ENCODE measurements at places on chromosomes 3 and 15. TPM values are rescaled to one million over a fixed set of nuclear protein-coding genes. Genes with fewer than 3 reads are reported as not detected.

IGSF11 gene
- total RNA-seq, result under 0.01 TPM

ARGFX gene
- total RNA-seq, result not detected

DNA sequence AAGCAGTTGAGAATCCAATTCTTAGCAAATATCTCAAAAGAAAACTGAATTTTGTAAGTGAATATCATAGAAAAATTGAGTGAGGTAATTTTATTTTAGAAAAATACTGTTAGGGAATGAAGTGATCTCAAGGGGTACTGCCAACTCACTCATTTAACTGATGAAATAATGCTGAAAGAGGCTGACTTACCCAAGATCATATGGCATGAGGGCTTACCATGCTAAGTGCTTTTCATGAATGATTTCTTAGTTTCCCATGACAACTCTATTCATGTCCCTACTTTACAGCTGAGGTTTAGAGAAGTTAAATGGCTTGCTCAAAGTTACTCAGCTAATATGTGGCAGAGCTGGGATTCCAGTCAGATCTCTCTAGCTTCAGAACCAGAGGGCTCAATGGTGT lies 30.6 kb downstream of the CCDC14 start:
- no peak for DNase-seq
- no peaks in the 10 kb centered on the region for H3K36me3 ChIP-seq
- H3K4me3 ChIP-seq, result no peak overlapping the region
- no peak overlapping the region for H3K27ac ChIP-seq
- H3K27me3 ChIP-seq, result no peaks in the 10 kb centered on the region

CASR gene
- total RNA-seq, result not detected

GRCh38 chr3:144058713-144059112 lies 87.1 kb downstream of the DIPK2A start:
- H3K27me3 ChIP-seq, result no peaks in the 10 kb centered on the region
- no peak for DNase-seq
- no peaks in the 10 kb centered on the region for H3K36me3 ChIP-seq
- no peak overlapping the region for H3K4me3 ChIP-seq

- H3K27me3 ChIP-seq, result no peaks in the 10 kb centered on the region
- H3K4me3 ChIP-seq, result no peak overlapping the region
- H3K27ac ChIP-seq, result no peak overlapping the region
- H3K4me1 ChIP-seq, result no peaks in the 10 kb centered on the region
Measured at GRCh38 chr3:37833302-37834186, 28.1 kb upstream of the CTDSPL start.

DNA sequence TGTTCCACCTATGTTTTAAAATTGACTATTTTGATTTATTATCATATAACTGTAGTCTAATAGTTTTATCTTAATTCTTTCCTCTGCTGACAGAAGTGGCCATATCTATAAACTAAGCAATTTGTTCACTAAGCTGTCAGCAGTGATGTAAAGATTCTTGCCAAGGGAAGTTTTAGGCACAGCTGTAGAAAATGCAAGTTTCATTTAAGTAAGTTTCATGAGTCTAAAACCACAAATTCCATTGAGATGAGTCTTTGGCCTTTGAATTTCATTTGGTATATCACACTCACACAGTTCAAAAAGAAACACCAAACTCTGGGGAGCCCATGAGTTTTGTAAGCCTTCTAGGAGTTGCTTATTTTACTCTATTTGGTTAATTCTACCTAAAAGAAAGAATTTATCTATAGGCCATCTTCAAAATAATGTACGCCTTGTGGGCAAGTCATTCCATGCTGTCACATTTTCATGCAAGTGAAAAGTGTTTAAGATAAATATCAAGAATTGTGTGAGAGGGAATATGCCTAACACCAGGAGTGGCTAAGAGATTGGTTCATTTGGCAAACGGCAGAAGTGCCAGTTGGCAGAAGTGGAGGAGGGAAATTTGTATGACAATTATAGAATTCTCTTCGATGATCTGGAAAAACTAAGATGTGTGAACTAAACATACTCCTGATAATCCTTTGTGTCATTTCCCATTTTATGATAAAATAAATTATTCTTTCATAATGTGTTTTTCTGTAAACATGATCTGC lies 292.9 kb downstream of the ZIC4 start:
- no peak for DNase-seq
- H3K36me3 ChIP-seq, result no peaks in the 10 kb centered on the region
- no peaks in the 10 kb centered on the region for H3K27me3 ChIP-seq
- no peaks in the 10 kb centered on the region for H3K4me1 ChIP-seq

MYO5C gene
- total RNA-seq, result 51.5 TPM

Measured in breast epithelium (tissue), 4 donors.